ENCODE measurements at places on chromosomes 4 and X.

DNA sequence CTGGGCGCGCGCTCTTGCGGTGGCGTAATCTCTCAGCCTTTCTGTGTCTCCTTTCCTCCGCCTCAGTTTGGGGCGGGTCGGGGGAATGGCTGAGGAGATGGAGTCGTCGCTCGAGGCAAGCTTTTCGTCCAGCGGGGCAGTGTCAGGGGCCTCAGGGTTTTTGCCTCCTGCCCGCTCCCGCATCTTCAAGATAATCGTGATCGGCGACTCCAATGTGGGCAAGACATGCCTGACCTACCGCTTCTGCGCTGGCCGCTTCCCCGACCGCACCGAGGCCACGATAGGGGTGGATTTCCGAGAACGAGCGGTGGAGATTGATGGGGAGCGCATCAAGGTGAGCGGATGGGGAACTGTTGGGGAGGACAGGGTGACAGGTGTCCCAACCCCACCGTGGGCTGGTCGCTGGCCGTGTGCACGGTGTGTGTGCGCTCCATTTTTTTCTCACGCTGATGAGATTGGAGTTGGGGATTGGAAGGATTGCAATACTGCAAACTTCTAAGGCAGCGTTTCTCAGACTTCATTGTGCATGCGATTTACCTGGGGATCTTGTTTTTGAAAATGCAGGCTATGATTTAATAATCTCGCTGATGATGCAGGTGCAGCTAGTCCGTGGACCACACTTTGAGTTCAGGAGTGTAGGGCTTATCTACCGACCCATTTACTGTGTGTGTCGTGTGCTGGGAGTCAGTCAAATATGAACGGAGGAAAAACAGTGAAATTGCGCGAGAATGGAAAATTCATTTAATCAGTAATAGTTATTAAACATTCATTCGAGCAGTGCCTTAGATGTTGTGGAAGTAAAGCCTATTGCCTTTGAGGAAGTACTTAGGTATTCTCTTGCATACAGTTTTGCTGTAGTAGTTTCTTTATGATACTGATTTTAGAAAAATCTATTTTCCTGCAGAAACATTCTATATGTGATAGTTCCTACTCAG lies at the start of gene RAB33B:
RAB33B (plus strand) TSS at position 11 of the 935 bp plus-strand sequence; CDS start at position 86, 75 bp downstream.
- peak; percentile 7 for ATAC-seq

GRCh38 chr4:88033309-88033708 lies 25.9 kb downstream of the PKD2 start:
- peak; percentile 59 for ATAC-seq

- no peak for ATAC-seq
These were observed 18.6 kb downstream of the PSAPL1 start for GRCh38 chr4:7415927-7416686.

GRCh38 chr4:98181809-98182208 lies 38.5 kb upstream of the STPG2 start:
- no peak for ATAC-seq

DNA sequence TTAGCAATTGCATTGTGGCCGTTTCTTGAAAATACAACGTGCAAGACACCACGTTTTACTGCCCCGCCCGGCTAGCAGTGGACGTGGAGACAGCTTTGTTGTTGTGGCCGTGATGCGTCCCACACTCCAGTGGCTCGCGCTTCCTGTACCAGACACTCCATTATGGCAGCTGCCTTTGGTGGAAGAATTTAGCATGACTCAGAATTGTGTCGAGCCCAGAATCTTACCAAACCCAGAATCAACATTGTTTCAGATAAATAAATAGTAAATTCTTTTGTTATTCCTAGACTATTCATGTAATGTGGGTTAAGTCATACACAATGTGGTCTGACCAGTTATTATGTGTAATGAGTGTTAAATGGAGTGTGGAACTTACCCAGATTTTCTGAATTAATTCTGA lies 25.3 kb upstream of the S100P start:
- no peak for ATAC-seq

- peak; percentile 35 for ATAC-seq
These were observed 2.2 kb downstream of the NHS start for GRCh38 chrX:17377091-17377717.

GRCh38 chrX:330726-331150 lies 12.1 kb upstream of the GTPBP6 start:
- peak; percentile 6 for ATAC-seq

DNA sequence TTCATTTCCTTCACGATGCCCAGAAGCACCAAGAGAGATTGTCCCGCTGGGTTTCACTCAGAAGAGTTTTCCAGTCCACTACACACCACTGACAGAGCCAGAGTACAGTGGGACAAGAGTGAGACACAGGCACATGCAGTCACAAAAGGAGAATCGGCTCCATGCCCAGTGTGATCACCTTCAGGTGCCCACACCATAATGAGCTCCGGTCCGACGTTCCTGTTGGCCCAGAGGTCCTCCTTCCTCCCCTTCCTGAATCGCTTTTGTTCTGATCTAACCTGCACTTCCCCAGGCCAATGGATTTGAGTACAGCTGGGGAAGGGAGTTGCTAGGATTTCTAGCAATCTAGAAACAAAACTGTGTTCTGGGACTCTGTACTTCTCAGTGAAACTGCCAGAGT lies 4.6 kb upstream of the CHRNA9 start:
- ATAC-seq, result no peak

DNA sequence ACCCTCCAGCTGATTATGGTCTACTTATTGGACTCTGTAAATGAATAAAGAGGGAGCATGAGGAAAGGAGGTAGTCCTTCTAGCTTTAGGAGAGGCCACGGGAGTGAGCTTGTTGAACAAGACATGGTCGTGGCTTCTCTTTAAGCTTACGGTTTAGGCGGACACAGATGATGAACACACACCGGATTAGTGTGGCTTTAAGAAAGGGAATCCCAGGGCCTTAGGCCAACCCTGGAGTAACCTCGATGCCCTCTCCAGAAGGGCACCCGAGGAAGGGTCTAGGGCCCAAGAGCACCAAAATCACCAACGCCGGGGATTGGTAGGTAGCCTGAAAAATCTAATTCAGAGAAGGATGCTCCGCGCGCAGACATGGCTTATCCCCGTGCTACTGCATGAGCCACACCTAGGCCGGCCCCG lies 39.4 kb downstream of the ERVMER34-1 start:
- ATAC-seq, result no peak

- ATAC-seq, result no peak
These were observed 19.7 kb downstream of the FBXW7 start for GRCh38 chr4:152516156-152516555.

DNA sequence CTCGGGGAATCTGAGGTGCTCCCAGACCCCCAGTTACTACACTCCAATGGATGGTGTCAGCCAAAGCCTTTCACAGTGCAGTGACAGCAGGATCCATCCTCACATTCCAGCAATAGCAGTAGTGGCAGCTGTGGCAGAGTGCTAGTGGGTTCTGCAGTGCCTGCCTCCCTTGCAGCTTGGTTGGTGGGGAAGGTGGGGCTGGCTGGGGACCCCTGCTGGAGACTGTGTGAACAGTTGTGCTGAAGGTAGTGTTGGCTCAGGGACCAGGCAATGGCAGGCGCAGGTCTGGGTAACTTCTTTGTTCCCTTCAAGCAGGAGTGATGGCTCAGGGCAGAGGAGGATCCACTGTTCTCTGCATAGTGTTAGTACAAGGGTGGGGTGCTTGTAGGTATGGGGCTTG lies 343.7 kb upstream of the TRAM1L1 start:
- no peak for ATAC-seq

DNA sequence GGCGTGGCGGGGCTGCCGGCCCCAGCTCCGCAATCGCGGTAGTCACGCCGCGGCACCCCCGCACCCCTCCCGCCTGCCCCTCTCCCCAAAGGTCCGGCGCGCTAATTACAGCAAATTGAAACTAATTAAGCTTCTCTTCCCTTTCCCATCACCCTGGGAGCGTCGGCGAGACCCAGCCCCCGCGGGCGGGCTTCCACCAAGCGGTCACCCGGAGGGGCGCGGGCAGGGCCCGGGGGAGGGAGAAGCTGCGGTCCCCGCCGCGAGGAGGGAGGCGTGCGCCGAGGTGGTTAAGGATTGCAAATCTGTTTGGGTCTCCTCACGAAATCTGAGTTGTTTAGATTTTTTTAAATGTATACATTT lies 13.1 kb downstream of the ARX start:
- ATAC-seq, result no peak

- ATAC-seq, result no peak
These were observed 172.2 kb upstream of the TECRL start for GRCh38 chr4:64581422-64581821.

DNA sequence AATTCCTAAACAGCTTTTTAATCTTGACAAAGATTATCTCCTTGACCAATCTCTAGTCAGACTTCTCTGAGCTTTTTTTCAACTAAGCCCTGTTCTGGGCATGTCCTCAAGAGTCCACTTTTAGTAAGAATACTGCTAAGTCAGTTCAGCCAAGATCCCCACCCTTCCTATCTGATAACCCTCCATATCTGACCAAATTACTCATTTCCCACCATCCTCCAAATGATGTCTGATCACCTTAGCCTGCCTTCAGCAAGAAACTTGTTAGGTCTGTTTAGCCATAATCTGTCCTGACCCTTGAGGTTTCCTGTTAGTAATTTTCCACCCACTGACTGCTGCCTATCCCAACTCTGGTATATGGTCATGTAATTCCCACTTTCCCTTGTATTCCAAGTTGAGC lies 65.2 kb downstream of the FAM13A start:
- ATAC-seq, result no peak

DNA sequence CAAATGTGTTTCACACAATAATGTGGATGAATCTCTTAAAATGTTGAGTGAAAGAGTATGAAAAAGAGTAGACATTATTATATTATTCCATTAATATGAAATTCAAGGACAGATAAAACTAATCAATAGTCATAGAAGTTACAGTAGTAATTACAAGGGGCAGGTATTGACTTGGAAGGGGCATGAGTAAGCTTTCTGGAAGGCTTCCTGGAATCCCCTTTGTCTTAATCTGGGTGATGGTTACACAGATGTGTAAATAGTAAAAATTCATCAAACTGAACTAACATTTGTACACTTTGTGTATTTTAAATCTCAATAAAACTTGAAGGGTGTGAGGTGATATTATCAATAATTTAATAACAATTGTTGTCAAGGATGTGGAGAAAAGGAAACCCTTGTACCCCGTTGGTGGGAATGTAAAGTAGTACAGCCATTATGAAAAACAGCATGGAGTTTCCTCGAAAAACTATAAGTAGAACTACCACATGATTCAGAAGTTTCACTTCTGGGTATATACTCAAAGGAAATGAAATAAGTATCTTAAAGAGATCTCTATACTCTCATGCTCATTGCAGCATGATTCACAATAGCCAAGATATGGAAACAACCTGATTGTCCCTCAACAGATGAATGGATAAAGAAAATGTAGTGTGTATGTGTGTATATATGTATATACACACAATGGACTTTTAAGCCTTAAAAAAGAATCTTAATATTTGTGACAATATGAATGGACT lies 96.9 kb upstream of the MID1IP1 start:
- peak; percentile 97 for ATAC-seq

DNA sequence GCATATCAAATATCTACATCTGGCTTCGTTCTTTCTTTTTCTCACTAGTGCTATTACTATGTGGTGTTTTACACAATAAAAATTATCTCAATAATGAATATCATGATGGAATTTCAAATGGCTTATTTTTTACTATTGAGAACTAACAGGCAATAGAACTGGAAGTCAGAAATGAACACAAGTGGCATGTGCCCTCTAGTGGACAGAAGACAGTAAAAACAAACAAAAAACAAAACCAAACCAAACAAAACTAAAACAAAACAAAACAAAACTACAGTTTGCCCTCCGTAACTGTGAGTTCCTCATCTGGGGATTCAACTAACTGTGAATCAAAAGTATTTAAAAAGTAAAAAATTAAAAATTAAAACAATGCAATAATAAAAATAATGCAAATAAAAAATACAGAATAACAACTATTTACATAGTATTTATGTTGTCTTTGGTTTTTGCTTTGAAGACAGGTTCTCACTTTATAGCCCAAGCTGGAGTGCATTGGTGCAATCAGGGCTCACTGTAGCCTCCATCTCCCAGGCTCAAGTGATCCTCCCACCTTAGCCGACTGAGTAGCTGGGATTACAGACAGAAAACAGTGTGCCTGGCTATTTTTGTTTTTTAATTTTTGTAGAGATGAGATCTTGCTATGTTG lies 195.6 kb upstream of the TACR3 start:
- no peak for ATAC-seq
